ENCODE measurements at places on chromosomes 11 and 22.

- DNase-seq = no peak
These were observed 121.6 kb upstream of the SNX19 start for GRCh38 chr11:131037873-131038272.

- no peak for DNase-seq
These were observed 249.1 kb downstream of the MIAT start for GRCh38 chr22:26906464-26906863.

- no peak for DNase-seq
These were observed 324.2 kb downstream of the DCDC1 start for GRCh38 chr11:31045335-31045734.

GRCh38 chr11:83220260-83220659, 26.7 kb downstream of the ANKRD42 start:
- no peak for DNase-seq

- no peak for DNase-seq
These were observed 51.4 kb downstream of the PIWIL3 start for GRCh38 chr22:24723111-24723510.

DNA sequence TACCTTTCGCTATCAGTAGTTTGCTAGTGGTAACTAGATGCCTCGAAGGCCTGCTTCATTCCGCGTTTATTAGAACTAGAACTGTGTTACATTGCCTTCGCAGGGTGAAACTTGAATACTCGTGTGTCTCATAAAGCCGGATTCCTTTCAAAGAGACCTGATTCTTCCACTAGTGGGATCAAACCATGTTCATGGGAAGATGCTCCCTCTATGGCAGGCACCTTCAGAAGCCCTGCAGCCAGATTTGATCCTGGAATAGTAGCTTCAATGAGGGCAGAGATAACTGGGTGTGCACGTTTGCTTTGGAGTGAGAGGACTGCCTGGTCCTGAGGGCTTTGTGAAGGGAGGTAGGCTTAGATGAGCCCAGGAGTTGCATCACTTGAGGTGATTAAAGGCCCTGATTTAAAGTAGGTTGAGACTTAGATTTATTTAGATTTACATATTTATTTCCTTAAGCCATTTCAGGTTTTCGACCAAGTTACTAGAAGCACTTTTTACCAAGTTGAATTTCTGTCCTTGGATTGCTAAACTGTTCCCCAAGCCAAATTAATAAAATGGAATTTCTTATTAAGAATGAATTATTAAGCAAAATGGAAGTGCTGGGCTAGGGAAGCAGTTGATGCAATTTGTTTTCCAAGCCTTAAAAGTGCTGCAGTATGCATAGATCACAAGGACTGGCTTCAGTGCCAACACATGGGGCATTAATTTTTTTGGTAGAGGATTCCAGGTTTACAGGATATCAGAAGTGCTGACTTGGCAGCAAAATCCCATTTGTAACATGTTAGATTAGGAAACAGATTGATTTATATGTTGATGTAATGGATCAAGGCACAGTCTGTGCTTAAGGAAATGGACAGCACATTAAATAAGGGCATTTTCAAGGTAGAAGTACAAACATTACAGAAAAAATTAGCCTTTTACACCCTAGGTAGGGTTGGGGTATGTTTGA, 32.9 kb downstream of the APLP2 start:
- DNase-seq = no peak

GRCh38 chr22:48918585-48919186, 909.0 kb downstream of the BRD1 start:
- DNase-seq = peak; percentile 10

GRCh38 chr11:125285844-125286243, 121.3 kb downstream of the PKNOX2 start:
- no peak for DNase-seq

All from suprapubic skin (tissue), 4 donors.